ENCODE measurements at places on chromosomes 12 and 14.

- no peak for DNase-seq
Observed at GRCh38 chr12:88998421-88998820, 353.9 kb downstream of the DUSP6 start.

- no peak for DNase-seq
Observed at GRCh38 chr12:97637770-97638169, 175.2 kb downstream of the RMST start.

- DNase-seq, result no peak
Observed at GRCh38 chr12:63068857-63069442, 82.1 kb downstream of the AVPR1A start.

DNA sequence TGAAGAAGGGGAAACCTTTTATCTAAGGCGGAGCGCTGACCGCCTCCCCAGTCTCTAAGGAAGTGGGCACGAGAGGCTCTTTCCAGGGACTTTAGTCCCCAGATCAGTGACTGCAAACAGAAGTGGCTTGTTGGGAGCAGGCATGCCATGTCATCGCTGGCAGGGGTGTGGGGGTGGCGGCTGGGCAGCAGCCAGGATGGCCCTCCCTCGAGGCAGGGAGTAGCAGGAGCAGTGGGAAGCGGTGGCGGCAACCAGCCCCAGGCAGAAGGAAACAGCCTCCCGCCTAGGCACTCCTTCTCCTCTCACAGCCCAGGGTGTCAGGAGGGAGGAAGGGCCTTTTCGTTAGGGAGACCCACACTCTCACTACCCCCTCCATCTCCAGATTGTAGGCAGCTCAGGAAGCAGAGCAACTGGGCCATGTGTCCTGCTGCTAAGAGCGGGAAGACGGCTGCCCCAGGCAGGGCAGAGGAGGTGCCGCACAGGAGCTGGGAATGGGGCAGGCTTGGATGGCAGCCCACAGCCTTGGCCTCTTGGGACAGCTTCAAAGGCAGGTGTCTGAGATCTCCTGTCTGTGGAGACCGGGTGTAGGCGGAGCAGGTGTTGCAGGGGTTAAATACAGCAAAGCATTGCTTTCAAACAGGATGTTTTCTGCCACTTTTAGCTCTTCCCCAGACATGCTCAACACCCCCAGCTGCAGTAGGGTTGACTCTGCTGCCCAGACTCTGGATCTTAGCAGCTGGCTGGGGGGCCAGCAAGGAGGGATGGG lies 21.8 kb downstream of the VDR start:
- no peak for DNase-seq

DNA sequence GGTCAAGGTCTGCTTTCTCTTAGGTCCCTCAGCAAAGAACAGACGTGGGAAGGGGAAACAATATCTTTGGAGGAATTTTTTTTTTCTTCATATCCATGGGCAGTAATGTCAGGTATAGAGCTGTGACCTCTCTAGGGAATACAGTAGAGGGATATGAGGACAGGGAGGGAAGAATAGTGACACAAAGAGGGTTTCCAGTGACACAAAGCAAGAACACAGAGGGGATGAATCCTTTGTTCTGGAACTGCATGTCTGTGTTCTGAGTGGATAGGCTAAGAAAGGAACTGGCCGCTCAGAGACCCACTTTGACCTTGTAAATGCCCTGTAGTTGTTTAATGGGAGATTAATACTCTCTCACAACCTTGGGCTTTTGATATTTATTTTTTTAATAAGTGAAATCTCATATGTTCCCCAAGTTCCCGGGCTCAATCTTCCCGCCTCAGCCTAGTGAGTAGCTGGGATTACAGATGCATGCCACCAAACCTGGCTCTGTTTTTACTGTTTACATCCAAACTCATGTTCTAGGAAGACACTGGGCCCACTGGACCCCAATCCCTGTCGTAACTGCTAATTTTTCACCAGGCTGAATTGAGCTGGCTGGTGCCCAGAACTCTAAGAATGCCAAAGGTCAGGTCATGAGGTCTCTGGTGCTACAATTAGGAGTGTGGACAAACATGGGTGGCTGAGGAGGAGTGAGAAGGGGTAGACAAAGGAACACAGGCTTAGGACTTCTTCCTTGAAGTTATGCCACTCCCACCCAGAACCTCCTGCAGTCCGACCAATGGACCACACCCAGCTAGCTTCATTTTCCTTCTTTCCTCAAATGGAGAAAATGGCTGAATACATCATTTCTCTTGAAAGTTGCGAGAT lies 9.1 kb upstream of the PLEKHH1 start:
- DNase-seq, result no peak
